ENCODE measurements at places on chromosomes 1 and 21.

- DNase-seq = no peak
These were observed 51.4 kb upstream of the S1PR1 start for GRCh38 chr1:101185421-101185820.

- no peak for DNase-seq
These were observed 2.1 kb downstream of the PLD5 start for GRCh38 chr1:242522304-242522945.

DNA sequence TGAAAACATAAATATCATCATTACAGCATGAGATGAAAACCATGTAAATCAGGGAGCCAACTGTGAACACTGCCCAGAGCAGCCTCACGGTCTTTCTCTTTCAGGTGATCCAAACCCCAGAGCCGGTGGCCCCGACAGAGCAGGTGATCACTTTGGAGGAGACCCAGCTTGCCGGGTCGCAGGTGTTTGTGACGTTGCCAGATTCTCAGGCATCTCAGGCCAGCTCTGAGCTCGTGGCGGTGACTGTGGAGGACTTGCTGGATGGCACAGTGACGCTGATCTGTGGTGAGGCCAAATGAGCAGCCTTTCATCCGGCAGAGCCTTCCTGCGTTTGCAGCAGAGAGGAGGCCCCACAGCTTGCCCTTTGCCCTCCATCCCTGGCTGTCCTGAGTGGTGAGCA, 37.2 kb upstream of the EPHA8 start:
- no peak for DNase-seq

DNA sequence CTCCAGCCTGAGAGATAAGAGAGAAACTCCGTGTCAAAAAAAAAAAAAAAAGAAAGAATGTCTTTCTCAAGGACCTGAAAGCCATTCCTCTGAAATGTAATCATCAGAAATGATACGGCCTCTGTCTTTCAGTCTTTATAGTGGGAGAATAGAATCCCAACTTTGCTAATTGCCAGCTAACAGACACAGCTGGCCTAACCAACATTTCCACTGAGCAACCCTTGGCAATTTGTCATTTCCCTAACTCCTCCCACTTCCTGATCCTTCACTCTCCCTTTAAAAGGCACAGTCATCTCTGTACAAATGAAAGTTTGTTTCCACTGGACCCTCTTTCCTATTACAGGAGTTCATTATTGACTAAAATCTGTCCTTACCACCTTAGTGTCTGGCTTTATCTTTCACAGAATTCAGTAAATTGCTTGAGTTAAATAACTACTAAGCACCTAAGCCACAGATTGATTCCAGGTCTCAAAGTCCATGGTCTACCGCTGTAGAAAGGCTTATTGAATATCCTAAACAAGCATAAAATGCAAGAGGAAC, 4.3 kb upstream of the CBR1 start:
- peak; percentile 49 for DNase-seq

DNA sequence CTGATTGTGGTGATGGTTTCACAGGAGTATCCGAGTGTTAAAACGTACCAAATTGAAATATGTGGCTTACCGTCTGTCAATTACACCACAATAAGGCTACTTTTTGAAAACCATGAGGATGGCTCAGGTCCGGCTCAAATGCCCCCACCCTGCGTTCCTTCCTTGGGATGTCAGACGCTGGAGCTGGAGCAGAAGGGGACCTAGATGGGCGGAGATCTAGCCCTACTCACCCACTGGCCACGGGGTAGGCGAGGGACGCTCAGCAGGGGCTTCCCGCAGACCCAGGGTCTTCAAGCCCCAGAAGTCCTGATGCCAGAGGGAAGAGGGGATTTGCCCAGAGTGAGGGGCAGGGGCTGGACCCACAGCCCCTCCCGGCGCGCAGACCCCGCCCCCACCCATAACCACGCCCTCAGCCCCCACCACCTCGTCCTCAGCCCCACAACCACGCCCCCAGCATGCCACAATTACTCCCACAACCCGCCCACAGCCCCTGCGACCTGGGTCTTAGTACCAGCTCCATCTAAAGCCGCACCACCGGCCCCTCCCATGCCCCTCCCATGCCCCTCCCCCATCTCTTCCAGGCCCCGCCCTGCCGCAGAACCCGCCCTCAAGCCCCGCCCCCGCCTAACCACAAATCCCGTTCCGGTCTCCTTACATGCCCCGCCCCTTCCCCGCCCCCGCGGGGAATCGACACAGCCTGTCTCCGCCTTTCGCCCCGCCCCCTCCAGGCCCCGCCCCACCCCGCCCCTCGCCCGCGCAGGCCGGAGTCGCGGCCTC, at the start of gene LRRC3:
TSS of gene LRRC3 (plus strand) at position 764 of the 777 bp plus-strand sequence. CDS start 1,135 bp downstream, outside the sequence.
- peak; percentile 93 for DNase-seq

DNA sequence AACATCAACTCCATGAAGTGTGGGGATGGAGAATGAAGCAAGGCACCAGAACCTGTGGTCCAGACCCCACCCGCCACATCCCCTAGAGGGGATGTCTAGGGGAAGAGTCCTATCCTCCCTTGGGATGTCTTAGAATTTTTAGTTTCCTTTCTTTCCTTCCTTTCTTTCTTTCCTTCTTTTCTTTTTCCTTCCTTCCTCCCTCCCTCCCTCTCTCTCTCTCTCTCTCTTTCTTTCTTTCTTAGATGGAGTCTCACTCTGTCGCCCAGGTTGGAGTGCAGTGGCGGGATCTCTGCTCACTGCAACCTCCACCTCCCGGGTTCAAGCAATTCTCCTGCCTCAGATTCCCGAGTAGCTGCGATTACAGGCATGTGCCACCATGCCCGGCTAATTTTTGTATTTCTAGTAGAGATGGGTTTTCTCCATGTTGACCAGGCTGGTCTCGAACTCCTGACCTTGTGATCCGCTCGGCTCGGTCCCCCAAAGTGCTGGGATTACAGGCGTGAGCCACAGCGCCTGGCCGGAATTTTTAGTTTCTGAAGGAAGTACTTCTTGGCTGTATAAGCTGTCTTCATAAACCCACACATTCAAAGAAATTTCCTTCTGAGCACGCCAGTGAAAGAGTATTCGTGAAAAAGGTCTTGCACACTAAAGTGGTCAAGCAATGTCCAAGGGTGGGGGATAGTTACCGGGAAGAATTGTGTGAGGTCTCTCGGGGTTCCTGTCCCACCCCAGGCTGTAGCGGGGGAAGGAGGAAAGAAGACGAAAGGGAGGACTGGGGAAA, 20.8 kb upstream of the LEFTY2 start:
- no peak for DNase-seq

DNA sequence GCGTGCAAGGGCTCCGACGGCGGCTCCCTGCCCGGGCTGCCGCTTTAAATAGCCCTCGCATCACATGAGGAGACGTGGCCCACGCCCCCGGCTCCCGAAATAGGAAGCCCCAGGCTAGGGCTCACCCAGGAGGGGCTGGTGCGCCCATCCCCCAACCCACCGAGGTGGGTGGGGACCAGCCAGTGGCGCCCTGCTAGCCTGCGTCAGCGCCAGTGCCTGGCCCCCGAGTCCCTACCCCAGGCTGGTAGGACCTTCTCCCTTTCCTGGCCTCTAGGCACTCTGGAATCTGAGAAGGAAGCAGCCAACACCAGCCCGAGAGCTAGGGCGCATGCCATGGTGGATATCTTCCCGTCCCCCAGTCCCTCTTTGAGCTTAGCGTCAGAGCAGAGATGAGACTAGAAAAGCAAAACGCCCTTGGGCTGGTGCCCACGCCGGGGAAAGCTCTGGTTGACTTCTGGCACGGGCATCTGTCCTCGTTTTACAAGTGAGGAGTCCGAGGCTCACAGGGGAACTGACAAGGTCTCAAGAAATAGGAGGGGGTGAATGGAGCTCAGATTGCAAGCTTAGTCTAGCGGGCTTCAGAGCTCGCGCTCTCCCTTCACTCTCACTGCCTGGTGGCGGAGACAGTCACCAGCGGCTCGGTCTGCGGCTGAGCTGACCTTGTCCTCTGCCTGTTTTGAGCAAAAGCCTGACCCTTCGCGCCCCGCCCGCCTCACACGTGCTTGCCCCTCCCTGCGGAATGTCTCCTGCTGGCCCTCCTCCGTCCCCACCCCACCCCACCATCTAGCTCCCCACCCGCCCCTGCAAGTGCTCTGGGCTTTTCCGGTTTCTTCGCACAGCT, at the start of gene FABP3:
TSS of gene FABP3 (minus strand) at position 21 of the 841 bp plus-strand sequence. CDS start 62 bp downstream, outside the sequence.
- DNase-seq = peak; percentile 66

- no peak for DNase-seq
These were observed 959 bp downstream of the PADI6 start for GRCh38 chr1:17372955-17373354.

DNA sequence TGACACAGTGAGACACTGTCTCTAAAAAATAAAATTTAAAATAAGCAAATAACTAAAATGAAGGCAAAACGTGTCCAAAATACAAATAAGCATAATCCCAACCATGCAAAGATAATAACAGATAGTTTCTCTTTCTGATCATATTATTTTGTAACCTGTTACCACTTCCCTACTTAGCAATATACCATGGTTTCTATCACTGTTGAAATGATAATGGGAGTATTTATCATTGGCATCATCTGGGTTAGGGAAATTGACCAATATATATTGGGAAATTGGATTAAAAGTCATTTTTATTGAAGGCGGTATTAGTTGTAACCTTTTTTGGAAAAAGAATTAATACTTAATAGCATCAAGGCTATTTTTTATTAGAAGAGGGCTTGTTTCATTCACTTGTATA, 47.0 kb downstream of the USP25 start:
- no peak for DNase-seq

GRCh38 chr21:28690196-28690595, 302.5 kb downstream of the LTN1 start:
- no peak for DNase-seq

GRCh38 chr1:11487196-11487751, 8.3 kb downstream of the DISP3 start:
- DNase-seq = no peak

DNA sequence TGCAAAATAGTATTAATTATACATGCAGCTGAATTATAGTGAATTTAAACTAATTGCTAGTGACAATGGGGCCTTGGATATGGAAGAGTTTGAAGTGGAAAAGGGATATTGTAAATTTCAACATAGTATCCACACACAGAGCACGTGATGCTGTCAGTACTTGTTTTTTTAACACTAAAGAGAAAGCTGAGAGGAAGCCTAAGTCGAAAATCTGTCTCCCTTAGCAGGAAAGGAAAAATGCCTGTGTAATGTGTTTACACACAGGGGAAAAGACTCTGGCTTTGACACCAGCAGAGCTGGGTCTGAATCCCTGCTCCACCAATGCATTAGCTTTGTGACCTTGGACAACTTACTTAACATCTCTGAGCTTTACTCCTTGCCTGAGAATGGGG, 42.6 kb downstream of the PCSK9 start:
- DNase-seq = no peak

GRCh38 chr1:200962631-200963030, 60.9 kb downstream of the KIF21B start:
- no peak for DNase-seq

DNA sequence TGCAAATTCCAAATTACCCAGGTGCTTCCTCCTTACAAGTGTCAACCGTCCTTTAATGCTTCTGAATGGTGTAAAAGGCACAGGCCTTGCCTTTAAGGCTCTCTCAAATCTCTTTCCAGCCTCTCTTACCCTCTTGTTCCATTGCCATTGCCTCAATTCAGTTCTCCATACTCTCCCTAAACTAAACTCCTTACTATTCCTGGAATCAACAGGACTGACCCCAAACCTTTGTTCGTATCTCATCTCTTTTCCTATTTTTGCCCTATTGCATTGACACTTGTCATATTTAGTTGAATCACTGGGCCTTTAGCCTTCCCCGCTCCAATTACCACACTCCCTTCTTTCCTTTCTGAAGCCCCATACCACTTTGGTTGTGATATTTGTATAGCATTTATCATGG, 3.9 kb upstream of the CD55 start:
- DNase-seq = no peak

DNA sequence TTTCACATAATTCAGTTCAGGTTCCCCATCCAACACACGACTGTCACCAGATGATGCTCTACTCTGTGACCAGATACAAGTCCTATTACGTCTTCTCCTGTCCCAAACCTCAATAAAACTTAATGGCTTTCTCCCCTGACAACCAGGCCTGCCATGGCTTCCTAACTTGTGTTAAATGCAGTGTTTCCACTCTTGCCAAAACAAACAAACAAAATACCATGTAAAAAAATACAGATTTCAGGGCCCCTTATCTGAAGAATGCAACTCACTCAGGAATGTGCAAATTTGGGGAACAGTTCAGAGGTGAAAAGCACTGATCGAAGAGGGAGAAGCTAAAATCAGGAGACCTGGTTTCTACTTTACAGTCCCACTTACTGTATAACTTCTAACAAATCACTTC, 863 bp upstream of the NUF2 start:
- no peak for DNase-seq

GRCh38 chr1:6427441-6428390, 3.1 kb downstream of the ESPN start:
- DNase-seq = no peak

GRCh38 chr1:59015708-59016107, 231.9 kb upstream of the JUN start:
- DNase-seq = peak; percentile 74

- no peak for DNase-seq
These were observed 68.9 kb downstream of the SLC9A1 start for GRCh38 chr1:27086026-27086425.

GRCh38 chr1:115706587-115707425, 61.7 kb downstream of the CASQ2 start:
- DNase-seq = peak; percentile 36

DNA sequence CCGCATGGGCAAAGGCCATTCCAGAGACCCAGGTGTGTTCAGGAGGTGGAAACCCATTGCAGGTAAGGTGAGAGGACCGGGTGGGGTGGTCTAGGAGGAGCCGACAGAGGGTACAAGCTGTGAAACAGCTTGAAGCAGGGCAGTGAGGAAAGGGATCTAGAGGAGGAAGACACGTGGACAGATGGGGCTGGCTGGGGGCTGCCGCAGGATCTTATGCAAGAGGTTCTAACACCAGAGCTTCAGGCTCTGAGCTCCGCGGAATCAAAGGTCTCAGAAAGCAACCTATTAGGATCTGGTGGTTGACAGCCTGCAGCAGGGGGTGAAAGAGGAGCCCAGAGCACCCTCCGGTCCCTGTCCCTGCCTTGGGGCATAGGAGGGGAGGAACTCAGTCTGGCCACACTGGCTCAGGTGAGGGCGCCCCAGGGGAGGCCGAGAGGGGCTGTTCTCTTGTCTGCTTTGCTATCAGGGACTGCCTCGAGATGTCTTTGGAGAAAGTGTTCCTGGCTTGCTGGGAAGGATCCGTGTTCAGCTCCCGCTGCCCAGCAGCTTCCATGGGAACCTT, 1.9 kb downstream of the TFF1 start:
- DNase-seq = no peak

DNA sequence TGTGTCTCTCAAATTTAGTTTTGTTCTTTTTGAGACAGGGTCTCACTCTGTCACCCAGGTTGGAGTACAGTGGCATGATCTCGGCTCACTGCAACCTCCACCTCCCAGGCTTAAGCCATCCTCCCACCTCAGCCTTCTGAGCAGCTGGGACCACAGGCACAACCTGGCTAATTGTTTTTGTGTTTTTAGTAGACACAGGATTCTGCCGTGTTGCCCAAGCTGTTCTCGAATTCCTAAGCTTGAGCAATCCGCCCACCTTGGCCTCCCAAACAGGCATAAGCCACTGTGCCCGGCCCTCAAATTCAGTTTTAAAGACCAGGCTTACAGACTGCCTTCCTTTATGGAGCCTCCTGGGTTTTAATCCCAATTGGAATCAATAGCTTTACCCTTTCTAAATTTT, 83.7 kb upstream of the SELENON start:
- DNase-seq = no peak

Data from AG08395 (cell line).